Kasumi-1 (cell line): ENCODE measurements at places on chromosomes 12 and 14.

DNA sequence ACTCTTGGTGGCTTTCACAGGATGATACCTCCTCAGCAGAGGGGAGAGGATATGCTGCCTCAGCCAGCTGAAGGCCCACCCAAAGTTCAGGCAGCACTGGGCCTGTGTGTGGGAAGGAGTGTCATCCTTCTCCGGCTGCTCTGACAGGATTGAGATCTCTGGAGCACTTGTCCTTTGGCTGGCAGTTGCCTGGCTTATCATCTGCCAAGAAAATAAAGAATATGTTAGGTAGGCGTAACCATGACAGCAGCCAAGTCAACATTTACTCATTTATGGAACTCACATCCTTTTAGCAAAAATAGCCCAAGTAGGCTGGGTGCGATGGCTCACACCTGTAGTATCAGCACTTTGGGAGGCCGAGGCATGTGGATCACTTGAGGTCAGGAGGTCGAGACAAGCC, 68.5 kb downstream of the PPFIBP1 start:
- no peak for DNase-seq

GRCh38 chr14:103495854-103496253, 26.8 kb downstream of the CKB start:
- no peak for DNase-seq

DNA sequence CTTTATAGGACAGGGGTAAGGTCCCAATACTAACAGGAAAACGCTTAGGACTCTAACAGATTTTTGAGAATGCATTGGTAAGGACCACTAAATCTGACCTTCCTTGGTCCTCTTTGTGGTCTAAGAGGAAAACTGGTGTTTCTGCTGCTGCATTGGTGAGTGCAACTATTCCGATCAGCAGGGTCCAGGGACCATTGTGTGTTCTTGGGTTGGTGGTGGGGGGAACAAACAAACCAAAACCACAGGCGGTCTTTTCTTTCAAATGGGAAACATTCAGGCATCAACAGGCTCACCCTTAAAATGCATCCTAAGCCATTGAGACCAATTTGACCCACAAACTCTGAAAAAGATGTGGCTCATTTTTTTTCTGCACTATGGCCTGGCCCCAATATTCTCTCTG, 20.7 kb downstream of the EPYC start:
- no peak for DNase-seq

- DNase-seq, result no peak
Observed at GRCh38 chr14:33643426-33644181, 307.3 kb downstream of the EGLN3 start.

- no peak for DNase-seq
Observed at GRCh38 chr12:65334521-65334920, 56.0 kb downstream of the MSRB3 start.

DNA sequence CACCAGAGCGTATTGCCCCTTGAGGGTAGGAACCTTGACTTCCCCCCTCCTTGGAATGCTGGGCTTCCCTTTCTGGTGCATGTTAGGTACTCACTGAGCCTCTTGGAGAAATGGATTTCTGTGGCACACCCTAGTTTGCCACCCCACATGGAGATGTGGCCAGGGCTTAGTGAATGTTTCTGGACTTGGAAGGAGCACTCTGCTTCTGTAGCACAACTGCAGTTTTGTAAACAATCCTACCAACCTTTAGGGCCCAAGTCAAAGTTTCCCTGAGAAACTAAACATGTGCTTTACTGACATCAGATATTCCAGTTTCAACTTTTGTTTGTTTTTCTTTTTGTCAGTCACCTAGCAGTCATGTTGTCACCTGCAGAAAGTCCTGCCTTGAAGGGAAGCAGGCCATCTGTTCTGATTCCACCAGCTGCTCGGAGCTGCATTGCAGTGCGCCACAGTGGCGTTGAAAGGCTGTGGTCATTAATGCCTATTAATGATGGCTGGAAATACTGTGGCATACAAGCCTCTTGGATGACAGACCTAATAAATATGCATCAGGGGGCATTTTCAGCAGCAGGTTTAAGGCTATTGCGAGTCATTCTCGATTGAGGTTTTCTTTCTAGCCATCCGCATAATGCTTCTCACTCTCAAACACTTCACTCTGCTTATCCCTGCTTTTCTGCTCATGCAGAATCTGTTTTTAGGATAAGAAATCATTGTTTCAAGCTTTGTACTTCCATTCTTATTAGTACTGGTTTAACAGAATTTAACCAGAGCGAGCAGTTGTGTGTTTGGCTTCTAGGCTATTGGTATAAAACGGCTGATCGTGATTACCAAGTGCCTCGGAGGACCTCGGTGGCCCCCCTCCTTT, 7.8 kb downstream of the PELI2 start:
- no peak for DNase-seq

DNA sequence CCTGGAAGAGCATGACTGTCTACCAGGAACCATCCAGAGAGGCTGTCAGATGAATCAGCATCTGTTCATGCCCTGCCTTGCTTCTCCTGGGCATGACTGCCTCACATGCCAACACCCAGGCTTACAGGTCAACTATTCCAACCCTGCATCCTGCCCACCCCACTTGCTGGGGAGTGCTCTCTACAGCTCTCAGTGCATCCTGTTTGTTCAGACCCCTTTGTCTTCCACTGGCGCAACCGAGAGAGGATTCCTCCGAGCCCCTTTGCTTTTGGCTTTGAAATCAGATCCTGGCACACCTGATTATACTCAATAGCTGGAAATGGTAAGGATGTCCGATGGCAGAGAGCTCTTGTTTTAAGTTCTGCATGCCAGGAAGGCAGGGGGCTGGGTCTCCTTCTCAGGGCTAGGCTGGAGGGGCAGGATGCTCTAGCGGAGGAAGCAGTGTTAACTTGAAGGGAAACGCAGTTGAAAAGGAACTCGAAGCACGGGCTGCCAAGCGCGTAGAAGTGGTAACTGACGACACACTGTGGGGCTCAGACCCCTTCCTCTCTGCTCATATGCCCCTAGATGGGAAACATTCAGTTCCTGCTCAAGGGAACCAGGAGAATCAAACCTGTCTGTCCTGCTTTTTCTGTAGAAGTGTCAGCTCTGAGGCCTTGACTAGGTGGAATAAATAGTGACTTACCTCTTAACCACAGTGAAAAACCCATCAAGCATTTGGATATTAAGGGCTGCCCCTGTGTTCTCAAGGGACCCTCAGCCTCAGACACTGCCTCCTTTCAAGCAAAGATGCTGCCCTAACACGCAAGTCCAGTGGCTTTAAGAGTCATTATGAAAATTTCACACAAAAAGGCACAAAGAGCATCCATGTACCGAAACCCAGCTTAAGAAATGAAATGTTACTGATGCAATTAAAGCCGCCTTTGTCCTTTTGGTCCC, 297.5 kb downstream of the ZFP36L1 start:
- DNase-seq, result no peak

DNA sequence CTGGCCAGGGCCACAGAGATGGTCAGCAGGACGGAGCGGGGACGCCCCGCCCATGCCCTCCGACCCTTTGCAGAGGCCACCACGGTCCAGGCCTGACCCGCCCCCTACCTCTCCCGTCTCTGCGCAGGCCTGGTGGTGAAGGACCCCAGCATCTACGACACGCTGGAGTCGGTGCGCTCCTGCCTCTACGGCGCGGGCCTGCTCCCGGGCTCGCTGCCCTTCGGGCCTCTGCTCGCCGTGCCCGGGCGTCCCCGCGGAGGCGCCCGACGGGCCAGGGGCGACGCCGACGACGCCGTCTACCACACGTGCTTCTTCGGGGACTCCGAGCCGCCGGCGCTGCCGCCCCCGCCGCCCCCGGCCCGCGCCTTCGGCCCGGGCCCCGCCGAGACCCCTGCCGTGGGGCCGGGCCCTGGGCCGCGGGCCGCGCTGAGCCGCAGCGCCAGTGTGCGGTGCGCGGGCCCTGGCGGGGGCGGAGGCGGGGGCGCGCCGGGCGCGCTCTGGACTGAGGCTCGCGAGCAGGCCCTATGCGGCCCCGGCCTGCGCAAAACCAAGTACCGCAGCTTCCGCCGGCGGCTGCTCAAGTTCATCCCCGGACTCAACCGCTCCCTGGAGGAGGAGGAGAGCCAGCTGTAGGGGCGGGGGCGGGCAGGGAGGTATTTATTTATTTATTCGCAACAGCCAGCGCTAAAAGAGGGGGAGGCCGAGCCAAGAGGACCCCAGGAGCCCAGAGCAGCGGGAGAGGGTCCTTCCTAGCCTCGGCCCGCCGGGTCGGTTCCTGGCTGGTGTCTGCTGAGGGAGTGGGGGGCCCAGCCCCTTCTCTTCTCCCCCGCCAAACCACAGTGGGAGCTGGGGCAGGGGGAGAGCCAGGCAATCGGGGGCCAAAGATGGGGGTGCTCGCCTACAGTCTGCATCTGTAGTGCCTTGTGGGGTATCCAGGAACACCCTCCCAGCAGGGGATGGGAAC, 8.1 kb downstream of the TAMALIN start:
- no peak for DNase-seq
